ENCODE measurements at places on chromosomes 5 and 9.
A peak's percentile ranks its signal among the peaks of the same experiment; 100 is the strongest.

DNA sequence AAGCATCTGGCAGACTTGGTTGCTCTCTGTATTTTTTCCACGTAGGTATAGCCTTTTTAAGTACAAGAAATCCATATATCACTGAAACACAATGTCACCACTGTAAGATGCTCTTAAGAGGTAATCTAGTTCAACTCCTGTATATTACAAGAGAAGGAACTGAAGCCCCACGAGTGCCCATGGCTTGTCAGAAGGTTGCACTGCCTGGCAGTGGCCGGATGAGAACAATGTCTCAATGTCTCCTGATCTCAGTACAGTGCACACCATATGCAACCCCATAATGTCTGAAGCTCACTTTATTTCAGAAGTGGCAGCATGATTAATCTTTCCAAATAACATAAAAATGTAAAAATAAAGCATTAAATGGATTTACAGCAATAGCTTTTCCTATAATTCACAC, 27.7 kb downstream of the TUT7 start:
- DNase-seq: no peak

- DNase-seq: no peak
These were observed 217.5 kb upstream of the S1PR3 start for GRCh38 chr9:88773627-88774244.

- no peak for DNase-seq
These were observed 107.2 kb upstream of the RAD23B start for GRCh38 chr9:107175816-107176435.

GRCh38 chr5:177304392-177305119, 957 bp downstream of the PRELID1 start:
- no peak for DNase-seq

- no peak for DNase-seq
These were observed 128.6 kb downstream of the PJA2 start for GRCh38 chr5:109281136-109281690.

DNA sequence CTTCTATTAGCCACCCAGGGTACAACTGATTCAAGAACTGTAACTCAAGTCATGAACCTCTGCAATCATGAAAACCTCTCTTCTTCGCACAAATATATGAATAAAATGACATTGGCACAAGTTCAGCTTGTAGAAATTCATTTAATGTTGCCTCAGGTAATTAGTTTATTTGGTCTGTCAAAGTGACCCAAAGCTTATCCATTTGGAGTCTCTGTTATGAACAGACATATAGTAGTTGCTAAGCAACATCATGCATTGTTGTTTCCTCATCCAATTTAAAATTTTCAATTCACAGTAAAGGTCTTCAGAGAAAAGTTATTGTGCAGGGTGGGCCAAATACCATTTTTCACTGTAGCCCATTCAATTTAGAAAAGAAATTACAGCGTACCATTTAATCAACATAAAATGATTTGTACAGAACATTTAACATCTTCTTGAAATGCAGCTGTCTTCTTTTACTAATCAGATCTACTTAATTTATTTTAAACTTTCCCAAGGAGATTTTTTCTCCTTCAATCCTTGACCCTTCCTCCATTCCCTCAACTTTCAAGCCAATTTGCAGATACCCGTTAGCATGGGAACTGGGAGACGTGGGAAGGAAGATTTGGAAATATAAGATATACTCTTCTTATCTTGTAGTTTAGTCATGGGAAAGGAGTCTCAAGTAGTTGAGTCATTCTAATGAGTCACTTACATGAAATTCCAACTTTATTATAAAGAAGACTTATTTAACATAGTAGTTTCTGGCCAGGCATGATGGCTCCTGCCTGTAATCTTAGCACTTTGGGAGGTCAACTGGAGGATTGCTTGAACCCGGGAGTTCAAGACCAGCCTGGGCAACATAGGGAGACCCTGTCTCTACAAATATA, 231.3 kb downstream of the ATPSCKMT start:
- DNase-seq: no peak

GRCh38 chr9:113516840-113517577, 53.5 kb downstream of the RGS3 start:
- DNase-seq: no peak

DNA sequence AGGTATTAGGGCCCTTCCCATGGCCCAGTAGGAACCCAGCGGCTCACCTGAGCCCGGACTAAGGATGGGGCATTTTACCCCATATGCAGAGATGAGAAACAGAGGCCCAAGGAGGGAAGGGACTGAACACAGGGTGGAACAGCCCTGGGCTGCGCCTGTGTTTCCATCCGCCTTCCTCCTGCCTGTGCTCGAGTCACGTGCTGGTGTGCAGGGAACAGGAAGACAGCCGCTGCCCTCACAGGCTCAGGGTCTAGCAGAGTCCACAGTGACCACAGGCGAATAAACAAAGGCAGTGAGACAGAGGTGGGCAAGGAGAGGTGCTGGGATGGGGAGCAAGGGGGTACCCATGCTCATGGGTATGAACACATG, 129.4 kb downstream of the C9orf50 start:
- peak; percentile 69 for DNase-seq

DNA sequence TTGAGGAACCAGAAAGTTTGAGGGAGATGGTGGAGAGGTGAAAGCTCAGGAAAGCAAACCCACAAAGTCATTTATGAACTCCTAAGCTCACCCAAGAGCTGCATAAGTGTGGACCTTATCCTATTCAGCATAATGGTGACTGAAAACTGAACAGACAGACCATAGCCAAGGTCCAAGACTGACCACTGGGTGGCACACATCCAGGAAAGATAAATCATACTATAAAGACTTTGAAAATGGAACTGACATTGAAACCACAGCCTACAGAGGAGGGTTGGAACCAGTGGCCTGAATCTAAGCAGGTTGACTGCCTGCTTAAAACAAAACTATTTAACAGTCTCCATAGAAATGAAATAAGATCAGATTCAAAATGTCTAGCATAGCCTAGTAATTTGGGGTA, 121.0 kb upstream of the RGS7BP start:
- DNase-seq: no peak

DNA sequence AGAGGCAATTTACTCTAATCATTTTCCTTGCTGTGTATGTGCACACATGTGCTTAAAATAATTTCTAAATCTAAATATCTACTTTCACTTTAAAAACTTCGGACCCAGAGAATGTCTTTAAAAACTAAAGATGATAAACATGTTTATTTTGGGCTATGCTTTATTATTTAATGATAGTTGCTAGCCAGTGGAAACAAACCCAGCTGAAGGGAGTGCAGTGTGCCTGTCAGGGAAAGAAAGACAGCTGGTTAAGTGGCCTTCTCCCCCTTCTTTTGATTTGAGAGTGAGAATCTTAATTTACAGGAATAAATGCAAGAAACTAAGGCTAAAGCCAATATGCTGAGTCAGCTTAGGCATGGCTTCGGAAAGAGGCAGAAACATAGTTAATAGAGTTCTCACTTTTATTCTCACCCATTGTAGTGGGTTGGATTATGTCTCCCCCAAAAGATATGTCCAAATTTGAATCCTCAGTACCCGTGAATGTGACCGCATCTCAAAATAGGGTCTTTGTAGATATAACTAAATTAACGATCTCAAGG, 111.4 kb downstream of the DCP2 start:
- no peak for DNase-seq

DNA sequence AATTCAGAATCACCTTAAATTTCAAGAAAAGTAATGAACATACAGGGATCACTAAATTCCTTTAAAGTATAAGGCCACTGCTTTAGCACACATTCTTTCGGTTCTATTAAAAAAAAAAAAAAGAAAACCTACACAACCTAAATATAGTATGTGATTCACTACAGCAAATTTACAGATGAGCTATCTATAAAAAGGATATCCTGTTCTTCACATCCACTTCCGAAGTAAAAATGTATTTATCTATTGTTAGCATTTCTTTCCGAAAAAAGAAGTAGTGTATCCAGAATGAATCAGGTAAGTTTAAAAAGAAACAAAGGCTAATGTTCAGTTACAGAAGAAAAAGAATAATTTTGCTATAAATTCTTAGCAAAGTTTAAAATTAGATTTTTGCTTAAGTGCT, 70.2 kb downstream of the ECPAS start:
- DNase-seq: no peak

DNA sequence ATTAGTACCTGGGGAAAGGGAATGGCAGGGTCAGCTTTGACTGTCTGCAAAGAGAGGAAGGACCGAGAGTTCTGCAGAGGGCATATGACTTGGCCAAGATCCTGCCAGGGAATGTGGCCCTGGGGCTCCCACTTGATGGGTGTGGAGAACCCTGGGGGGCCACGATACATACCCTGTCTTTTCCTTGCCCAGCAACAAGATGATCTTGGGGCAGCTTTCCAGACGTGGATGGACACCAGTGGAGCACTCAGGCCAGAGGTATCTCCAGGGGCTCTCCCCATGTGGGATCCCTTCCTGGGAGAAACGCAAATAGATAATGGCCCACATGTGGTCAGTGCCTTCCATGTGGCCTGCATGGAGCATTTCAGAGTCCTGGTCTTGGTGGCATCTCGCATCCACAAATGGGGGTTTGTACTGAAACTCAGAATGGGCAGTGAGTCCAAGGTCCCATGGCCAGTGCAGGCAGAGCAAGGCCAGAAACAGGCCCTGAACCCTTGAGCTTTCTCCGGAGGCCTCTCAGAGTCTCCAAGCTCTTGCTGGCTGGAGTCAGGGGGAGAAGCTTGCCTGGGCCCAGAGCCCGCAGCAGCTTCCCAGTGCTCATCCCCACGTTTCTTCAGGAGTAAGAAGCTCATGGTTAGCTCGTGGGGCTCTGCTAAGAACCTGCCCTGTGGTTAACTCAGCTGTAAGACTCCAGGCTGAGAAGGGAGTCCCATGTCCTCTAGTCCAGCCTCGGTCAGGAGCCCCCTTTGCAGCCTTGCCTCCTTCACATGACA, 18.3 kb upstream of the ORM1 start:
- peak; percentile 40 for DNase-seq

DNA sequence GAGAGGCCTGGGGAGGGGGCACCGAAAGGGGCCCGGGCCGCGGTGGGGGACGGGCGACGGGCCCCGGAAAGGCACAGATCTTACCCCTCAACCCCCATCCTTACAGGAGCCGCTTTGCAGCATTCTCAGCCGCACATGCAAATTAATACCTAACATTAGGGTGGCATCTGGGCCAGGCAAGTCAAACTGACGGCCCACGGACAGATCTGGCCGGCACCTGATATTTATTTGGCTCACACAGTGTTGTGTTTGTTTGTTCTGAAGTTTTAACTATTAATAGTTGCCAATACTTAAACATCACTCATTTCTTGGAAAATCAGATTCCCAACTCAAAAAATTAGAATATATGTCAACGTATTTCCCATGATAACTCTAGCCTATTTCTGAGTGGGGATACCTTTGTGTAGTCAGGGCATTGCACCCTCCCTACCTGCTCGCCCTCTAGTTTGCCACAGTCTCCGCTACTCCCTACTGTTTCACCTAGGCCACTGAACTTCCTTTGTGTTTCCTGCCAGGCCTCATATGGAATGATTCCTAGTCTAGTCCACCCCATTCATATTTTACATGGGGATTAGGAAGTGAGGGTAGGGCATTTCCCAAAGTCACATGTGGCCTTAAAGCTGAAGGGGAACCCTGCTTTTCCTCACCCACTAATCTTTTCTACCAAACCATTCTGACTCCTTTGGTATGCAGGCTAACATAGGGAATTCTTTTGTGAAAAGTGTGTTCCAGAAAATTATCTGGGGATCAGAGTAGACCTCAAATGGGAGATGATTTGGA, 71.9 kb upstream of the LARP1 start:
- no peak for DNase-seq

GRCh38 chr9:37466037-37466709, 923 bp upstream of the ZBTB5 start:
- DNase-seq: peak; percentile 75

DNA sequence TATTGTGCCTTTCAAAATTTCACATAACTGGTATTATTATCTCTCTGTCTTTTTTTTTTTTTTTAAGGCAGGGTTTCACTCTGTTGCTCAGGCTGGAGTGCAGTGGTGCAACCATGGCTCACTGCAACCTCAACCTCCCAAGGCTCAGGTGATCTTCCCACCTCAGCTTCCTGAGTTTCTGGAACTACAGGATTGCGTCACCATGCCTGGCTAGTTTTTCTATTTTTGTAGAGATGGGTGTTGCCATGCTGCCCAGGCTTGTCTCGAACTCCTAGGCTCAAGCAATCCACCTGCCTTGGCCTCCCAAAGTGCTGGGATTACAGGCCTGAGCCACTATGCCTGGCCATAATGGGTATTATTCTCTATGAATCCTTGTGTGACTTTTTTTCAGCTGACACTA, 402.3 kb upstream of the SMARCA2 start:
- no peak for DNase-seq

DNA sequence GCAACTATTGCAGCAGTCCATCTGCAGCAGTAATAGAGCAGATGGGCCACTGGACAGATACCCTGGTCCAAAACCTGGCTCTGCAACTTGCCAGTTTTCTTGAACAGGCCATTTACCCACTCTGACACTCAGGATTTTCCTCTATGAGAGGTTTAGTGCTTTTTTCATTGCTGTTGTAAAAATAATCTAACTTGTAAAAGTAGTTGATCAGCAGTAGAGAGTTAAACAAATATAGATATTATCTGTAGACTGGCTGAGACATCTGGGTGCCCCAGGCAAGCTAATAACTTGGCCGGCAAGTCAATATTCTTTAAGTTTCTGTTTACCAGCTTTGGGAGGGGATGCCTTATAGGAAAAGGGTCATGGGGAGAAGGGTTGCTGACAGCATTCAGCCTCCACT, 4.1 kb downstream of the DAPK1 start:
- DNase-seq: no peak

DNA sequence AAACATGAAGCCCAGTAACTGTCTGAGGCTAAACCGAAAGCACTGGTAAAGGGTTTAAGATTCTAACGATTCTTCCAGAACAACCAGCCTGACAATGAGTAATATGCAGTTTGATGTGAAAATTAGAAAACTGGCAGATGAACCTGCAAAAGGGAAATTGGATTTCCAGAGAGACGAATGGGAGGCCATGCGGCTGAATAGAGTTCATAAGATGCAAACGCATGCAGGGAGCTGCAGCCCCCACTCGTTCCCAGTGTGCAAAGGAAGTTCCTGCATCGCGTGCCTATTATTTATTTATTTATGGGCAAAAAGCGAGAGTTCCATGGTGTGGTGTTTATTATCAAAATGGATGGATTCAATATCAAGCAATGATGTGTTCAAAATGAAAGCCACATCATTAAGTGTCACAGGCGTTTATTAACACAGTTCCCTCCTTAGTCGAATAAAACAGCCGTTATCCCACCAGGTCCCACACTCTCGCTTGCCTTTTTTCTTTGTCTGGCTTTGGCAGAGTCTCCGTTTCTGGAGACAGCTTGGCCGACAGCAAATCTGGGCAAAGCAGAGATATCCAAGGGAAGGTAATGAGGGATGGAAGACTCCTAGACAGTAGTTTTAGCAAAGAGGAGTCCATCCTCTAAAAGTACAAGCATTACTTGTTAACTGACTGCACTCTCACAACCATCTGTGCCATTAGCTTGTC, 451.4 kb downstream of the KDM4C start:
- no peak for DNase-seq

DNA sequence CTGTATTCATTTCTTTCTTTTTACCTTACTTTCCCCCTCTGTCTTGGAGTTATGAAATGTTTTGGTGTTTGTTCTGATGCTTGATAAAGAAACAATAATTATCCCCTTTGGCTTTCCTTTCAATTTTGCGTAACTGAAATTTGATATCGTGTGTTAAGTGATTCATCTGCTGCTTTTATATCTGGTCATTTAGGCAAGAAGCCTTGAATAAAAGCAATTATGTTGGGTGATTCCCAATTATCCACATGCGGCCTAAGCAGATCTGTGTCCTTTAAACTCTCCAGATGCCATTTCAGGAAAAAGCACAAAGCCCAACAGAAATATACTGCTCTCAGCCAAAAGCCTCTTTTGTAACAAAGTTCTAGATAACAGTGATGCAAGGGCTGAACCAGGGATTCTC, 92.8 kb downstream of the TAF11L14 start:
- DNase-seq: no peak

- DNase-seq: no peak
These were observed 627.7 kb downstream of the CCDC171 start for GRCh38 chr9:16180546-16180945.
